Transverse colon (tissue), 4 donors: ENCODE measurements at places on chromosomes 1 and 21.

GRCh38 chr1:2789164-2789985, 12.1 kb downstream of the TTC34 start:
- no peak for DNase-seq

DNA sequence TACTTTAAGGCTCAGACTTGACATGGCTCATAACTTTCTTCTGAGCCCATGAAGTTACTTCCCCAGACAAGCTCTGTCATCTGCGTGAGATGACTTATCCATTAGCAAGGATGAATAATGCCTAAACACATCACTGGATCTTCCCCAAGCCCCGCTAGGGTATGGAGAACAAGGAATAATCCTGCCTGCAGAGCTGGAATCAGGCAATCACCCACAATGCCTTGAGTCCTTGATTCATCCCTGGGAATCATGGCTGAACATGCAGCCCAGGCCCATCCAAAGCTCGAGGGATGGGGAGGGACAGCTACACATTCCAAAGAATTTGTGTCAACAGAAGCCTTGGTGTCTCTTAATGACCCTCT, 131.7 kb downstream of the PSMG1 start:
- DNase-seq, result no peak

DNA sequence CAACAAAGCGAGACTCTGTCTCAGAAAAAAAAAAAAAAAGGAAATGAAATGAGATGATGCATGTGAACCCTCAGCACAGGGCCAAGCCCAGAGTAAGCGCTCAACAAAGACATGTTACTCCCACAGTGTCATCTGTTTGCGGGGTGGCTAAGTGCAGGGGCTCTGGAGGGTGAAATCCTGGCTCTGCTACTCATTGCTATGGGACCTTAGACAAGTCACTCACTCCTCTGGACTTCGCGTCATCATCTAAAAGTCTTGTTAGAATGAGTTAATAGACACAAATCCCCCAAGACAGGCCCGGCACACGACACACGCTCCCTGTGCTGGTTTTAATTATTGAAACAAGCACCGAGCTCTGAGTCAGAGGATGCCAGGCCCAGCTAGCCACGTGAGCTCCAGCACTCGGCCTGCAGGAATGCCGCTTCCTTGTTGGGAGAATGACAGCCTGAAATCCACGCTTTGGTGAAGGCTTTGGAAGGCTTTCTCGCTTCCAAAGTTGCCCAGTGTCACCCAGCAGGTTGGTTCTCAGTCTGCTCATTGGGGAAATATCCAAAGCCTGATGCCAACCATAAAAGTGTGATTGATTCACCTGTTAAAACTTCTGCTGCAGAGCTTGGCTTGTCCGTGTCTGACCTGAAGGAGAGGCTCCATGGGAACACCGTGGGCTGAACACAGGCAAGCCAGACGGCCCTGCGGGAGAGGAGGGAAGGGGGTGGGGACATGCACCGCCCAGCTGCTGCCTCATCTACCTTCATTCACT, 36.7 kb upstream of the TARDBP start:
- DNase-seq, result peak; percentile 57

- no peak for DNase-seq
Measured at GRCh38 chr1:226033582-226033981, 28.9 kb upstream of the H3-3A start.

- no peak for DNase-seq
Measured at GRCh38 chr1:40034869-40035268, 5.7 kb upstream of the CAP1 start.

DNA sequence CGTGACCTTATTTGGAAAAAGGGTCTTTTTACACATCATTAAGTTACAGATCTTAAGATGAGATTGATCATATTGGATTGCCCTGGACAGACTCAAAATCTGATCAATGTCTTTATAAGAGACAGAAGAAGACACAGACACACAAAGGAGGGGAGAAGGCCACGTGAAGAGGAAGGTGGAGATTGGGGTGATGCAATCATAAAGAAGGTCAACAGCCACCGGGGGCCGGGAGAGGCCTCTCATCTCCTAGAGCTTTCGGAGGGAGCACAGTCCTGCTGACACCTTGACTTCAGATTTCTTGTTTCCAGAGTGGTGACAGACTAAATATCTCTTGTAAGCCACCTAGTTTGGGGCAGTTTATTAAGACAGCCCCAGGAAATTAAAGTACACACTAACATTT, 204.6 kb upstream of the CSF3R start:
- no peak for DNase-seq

DNA sequence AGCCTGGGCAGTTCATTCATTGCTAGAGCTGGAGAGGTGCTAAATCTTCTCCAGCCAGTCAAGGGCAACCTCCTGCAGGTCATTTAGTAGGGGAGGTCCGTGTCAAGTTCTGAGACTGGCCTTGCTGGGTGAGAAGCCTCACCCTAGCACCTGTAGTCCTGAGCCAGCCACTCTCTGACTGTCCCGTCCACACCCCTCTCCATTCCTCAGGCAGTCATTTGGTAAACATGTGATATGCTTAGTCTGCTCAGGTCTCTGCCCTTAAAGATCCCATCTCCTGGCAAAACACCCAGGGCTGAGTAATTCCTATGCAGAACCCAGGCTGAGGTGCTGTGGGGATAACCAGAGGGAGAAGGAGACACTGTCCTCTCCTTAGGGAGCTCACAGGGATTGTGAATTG, 13.7 kb upstream of the IGFN1 start:
- peak; percentile 30 for DNase-seq

- DNase-seq, result peak; percentile 86
Measured at GRCh38 chr1:1144122-1144842, 28.4 kb upstream of the C1orf159 start.

GRCh38 chr1:109247401-109248365, 1.7 kb upstream of the CELSR2 start:
- no peak for DNase-seq

GRCh38 chr1:156001021-156001661, 19.6 kb downstream of the SSR2 start:
- DNase-seq, result peak; percentile 19

DNA sequence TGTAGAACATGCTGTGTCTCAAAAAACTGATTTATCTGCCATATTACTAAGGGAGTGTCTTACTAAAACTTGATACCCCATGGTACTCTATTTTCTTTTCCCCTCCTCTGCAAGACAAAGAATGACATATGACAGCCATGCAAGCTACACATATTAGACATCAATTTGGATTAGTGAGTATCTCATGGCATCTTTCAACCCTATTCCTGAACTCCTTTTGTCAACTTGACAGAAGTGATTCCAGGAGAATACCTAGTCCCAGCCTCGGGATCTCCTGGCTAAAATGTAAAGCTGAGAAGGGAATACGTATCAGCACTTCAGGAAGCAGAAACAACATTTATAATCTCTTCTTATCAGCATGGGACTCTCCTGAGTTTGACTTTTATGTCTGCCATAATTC, 43.7 kb downstream of the ADGRL2 start:
- DNase-seq, result no peak

GRCh38 chr1:204151552-204152309, at the start of gene ETNK2:
TSS of gene ETNK2 (minus strand) at chr1:204152044. CDS start at chr1:204151852, 192 bp downstream.
- peak; percentile 57 for DNase-seq

- DNase-seq, result no peak
Measured at GRCh38 chr1:30962609-30963508, 54.3 kb upstream of the SDC3 start.

GRCh38 chr1:69513601-69514000, 54.1 kb upstream of the LRRC7 start:
- DNase-seq, result no peak

DNA sequence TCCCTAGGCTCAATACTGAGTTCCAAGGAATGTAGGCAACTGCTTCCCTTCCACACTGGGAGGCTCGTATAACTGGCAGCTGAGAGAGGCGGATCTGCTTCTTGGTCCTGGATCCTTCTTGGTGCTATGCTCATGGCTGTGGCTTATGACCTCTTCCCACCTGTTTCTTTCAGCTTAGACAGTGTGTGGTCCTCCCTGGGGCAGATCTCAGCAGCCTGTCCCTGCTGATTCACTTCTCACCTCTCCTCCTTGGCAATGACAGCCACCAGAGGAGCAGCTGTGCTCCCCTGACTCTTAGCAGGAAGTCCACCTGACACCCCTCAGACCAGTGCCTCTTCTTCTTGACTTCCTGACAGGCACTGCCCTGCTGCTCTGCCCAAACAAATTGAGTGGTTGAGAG, 75.1 kb upstream of the PTGFRN start:
- DNase-seq, result no peak

DNA sequence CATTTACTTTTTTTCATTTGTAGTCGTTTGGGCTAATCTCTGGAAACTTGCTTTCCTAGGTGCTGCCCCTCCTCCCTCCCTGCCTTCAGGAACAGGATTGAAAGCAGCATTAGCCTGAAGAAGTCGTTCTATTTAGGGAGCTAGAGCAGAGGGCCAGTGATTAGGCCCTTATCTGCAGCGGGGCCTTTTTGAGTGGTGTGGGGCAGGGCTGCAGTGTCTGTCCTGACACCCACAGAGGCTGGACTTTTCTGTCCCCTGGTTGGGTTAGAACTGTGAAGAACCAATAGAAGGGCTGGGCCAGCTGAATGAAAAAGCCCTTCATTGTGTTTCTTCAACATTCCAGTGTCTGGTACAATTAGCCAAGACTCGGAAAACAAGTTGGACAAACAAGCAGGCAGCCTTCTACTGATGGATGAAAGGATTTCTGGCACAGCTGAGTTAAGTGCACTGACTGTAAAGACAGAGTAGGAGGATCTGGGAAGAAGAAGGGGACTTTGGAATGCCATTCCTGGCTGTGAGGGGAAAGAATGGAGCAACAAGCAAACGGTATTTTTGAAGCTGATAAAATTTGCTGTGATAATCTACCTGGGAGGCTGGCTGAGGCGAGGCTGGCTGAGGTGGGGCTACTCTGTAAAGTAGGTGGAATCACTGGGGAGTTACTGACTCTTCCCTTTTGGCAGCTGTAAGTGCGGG, 9.7 kb downstream of the MACF1 start:
- DNase-seq, result no peak

GRCh38 chr1:171366816-171367215, 52.8 kb downstream of the FMO4 start:
- DNase-seq, result no peak

GRCh38 chr1:39826583-39826982, 37.9 kb upstream of the BMP8B start:
- DNase-seq, result no peak

- DNase-seq, result no peak
Measured at GRCh38 chr1:25615172-25615541, 1.4 kb upstream of the MAN1C1 start.

GRCh38 chr1:153030895-153031294, at the start of gene SPRR1B:
TSS of gene SPRR1B (plus strand) at chr1:153031203. CDS start at chr1:153032346, 1,143 bp downstream.
- DNase-seq, result no peak

DNA sequence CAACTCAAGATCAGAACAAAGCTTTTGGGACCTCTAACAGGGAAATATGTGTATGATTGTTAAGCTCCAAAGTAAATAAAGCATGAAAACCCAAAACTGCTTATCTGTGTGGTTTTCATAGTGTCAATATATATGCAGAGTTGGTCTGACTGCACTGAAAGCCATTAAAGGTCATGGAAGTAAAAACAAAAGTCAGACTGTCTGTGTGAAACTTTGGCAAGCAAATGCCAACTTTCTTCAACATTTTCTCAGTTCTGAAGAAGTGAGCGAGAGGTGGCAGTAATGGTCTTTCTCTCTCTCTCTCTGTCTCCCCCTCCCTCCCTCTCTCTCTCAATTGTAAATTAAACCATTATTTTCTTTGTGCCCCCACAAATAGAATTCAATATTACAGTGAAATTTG, 100.1 kb upstream of the S1PR1 start:
- no peak for DNase-seq

DNA sequence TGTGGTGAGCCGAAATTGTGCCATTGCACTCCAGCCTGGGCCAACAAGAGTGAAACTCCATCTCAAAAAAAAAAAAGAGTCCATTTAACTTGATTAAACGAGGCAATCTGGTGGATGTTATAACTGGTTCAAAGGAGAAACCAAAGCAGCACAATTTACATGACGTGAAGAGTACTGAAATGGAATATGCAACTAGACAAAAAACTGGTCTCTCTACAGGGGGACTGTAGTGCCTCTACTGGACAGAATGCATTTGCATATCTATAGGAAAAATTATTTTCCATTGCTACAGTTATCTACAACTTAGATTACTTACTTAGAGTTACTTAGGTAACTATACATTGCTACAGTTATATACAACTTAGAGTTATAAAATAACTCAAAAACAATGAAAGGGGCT, 2.7 kb upstream of the CAPN2 start:
- DNase-seq, result no peak

DNA sequence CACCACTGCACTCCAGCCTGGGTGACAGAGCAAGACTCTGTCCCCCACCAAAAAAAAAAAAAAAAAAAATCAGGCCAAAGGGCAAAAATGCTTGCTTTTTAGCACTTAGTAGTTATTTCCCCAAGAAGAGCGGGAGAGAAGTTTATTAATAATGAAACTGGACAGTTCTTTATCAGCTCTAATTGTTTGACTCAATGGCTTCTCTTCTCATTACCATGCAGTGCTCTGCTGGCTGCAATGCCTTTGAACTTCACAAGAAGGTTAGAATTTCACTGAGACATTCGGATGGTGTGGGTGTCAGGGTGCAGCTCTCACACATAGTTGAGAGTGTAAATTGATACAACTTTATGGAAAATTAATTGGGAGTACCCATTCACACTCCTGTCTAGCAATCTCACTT, 63.7 kb downstream of the EDARADD start:
- no peak for DNase-seq

DNA sequence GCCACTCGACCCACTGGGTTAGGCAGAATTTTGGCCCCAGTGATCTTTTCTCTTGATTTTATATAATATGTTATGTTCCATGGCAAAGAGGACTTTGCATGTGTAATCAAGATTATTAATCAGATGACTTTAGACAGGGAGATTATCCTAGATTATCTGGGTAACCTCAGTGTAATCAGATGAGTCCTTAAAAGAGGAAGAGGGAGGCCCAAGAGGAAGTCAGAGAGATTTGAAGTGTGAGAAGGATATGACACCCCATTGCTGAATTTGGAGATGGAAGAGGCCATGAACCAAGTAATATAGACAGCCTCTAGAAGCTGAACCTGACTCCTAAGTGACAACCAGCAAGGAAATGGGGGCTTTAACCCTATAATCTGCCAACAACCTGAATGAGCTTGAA, 117.1 kb upstream of the CSF3R start:
- no peak for DNase-seq

DNA sequence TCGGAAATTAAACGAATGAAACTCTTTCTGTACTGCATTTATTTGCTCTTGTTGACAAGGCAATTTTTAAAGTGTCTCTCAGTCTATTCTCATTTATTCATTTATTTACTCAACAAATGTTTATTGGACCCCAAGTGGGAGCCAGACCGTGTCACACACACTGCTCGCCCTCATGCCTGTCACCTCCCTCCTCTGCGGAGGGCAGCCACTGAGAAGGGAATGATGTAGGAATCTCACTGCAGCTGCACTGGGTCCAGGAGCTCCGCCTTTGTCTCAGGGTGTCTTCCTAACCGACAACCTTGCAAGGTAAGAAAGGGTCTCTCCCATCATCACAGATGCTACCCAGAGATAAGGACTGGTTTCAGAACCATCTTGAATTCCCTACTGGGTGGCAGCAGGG, 14.1 kb upstream of the KLHDC7A start:
- DNase-seq, result no peak

- DNase-seq, result no peak
Measured at GRCh38 chr1:183794088-183794487, 10.8 kb upstream of the RGL1 start.

- DNase-seq, result no peak
Measured at GRCh38 chr1:15328351-15329103, 81.2 kb upstream of the EFHD2 start.
